Stimulated activated CD4-positive, alpha-beta T cell treated with anti-CD3 and anti-CD28 coated beads, Interleukin-1b, Interleukin-23, amount 100 ng/mL, for 1 hour (primary cell): ENCODE measurements at places on chromosomes 13 and 19.
A peak's percentile ranks its signal among the peaks of the same experiment; 100 is the strongest.

GRCh38 chr13:97976610-97977521, 23.4 kb downstream of the IPO5 start:
- no peak for DNase-seq

GRCh38 chr13:113129921-113130750, 7.5 kb downstream of the F10 start:
- no peak for DNase-seq

GRCh38 chr19:42132851-42133528, 744 bp upstream of the POU2F2 start:
- DNase-seq = peak; percentile 71

DNA sequence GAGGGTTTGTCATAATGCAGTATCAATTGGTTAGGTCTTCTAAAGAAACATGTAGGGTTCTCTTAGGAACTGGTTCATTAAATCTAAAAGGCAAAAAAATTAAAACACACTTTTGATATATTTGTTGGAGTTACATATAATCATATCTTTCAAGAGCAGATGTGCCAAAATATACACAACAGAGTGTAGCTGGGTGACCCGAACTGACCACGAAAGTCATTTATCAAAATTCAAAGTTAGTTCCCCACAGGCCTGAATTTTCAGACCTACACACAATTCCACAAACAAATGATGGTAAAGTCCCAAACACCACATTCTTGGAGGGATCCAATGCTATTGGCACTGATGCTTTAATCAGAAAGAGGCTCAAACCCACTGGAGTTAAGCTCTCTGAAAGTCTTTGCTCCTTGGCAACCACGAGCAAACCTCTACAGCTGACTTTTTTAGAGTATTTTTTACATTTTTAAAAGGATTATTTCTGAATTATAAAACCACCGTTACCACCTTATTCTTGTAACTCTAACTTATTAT, 50.9 kb downstream of the IRS2 start:
- no peak for DNase-seq

DNA sequence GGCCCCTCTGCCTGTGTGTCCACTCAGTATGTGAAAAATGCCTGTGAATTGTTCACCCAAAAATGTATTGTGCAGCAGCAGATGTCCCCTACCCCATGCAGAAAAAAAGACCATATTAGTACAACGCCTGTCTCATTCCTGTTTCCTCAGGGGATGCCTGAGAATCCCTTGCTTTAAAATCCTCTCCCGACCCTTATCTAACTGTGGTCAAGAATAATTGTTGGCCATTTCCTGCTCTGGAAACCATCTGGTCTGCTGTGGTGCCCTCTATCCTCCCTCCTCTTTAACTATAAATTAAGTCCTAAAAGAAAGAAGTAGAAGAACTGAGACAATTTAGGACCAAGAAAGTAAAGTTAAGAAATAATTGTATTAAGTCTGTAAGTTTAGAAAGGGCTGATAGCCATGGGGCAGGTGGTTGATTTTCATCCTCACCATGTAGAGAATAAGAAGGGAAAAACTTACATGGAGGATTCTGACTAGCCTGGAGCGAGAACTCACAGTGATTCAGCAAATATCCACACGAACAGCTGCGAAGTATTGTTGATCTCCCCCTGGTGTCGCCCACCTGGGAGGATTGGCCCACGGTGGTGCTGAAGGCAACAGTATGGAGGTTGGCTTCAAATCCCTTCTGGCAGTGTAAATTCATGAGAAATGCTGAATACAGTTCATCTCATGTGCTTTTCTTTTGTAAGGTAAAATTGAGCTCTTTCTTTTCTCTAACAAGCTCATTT, 85.6 kb downstream of the COL4A2 start:
- no peak for DNase-seq

DNA sequence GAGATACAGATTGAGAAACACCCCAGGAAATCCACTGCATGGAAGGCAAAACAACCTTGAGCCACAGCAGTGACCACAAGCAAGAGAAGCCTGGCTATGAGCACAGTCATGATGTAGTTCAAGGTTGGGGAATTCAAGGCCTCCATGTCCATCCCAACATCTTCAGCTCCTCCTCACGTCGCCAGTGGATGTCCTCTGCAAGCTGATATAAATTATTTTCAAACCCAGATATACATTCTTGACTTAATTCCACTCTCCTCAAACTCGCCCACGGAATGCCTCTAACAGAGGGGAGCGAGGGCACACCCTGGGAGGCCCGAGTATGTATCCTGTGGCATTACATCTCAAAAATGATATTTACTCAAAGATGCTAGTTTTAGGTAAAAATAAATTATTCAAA, 105.5 kb downstream of the SHISA2 start:
- no peak for DNase-seq

DNA sequence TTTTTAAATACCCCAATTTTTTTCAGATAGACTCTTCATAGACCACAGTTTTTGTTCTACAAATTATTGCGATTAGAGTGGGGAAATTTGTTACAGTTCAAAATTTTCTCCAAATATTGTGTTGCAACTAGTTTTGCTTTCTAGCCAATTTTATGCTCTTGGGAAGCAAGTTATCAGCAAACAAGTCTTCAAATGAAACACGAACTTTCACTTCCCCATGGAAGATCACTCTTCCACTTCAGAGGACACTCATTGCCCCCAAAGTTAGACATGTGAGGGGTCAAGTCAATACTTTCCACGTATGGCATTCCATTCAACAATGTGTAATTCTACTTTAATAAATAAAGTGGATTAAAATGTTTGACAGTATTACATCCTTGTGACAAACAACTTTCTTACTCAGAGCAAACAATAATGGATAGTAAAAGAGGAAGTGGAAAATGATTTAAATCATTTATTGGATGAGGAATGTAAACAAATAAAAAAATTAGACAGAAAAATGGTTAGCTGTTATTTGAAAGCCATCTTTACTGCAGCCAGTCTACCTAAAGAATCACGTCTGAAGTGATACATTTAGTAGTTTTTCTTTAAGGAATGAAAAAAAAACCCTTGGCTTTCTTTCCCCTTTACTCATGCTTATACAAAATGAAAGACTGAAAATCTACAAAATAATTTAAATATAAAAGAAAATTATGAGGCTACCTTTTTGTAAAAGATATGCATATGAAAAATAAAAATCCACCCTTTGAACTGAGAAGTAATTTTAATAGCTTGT, 41.2 kb upstream of the TNFSF11 start:
- DNase-seq = no peak

DNA sequence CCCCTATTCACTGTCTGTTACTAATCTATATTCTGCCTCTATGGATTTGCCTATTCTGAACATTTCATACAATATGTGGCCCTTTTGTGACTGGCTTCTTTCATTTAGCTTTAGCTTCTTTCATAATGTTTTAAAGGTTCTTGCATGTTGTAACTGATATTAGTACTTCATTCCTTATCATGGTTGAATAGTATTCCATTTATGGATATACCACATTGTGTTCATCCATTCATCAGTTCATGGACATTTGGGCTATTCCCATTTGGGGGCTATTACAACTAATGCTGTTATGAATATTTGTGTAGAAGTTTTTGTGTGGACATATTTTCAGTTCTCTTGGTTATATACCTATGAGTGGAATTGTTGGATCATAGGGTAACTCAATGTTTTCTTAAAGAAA, 44.4 kb upstream of the TDRD3 start:
- DNase-seq = no peak

DNA sequence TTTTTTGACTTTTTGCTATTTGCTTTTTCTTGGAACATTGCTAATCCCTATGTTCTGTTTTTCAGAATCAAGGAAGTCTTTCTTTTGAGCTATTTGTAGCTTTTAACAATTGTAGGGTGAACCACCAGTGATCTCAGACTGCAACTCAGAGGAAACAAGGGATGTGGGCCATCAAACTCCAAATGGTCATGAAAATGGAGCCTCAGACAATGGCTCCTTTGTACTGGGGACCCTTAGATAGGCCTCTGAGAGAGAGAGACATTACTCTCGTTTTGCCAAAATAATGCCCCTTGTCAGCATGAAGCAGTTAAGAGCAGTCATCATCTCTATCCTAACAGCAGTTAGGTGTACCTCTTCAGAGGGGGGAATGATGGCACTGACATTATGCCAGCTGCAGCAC, 56.4 kb upstream of the GJB6 start:
- DNase-seq = no peak

DNA sequence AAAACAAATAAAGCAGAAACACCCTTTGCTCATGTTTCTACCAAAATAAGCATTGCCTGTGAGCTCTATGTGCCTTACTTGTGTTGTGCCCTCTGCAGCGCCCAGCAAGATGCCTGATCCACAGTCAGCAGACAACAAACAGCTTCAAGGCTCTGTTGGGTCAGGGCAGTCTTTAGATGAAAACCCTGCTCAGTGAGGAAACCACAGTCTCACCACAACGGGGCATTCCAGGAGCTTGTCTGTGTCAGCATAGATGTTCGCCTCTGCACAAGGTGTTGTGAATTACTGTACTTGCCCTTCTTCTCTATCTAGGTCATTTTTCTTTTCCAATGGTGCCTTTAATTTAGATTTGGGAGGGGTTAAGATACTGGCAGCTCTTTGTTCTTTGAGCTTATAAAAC, 251.9 kb downstream of the COL4A1 start:
- no peak for DNase-seq

DNA sequence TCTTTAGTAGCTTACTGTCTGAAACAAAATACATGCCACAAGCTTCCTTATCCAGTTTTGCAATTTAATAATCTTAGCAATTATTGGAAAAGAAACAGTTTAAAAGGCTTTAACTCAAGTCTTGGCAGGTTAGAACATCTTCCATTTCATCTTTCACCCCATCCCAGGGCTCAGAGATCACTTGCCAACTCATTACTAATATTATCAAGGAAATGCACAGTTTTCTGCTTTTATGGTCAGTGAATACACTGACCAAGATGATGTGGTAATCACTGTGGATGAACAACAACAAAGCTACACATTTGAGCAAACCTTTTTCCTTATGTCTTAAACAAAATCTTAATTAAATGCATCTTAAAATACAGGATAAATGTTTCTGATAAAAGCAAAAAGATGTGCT, 48.0 kb upstream of the ITM2B start:
- no peak for DNase-seq

GRCh38 chr13:36143738-36144137, 12.6 kb upstream of the DCLK1 start:
- DNase-seq = no peak

DNA sequence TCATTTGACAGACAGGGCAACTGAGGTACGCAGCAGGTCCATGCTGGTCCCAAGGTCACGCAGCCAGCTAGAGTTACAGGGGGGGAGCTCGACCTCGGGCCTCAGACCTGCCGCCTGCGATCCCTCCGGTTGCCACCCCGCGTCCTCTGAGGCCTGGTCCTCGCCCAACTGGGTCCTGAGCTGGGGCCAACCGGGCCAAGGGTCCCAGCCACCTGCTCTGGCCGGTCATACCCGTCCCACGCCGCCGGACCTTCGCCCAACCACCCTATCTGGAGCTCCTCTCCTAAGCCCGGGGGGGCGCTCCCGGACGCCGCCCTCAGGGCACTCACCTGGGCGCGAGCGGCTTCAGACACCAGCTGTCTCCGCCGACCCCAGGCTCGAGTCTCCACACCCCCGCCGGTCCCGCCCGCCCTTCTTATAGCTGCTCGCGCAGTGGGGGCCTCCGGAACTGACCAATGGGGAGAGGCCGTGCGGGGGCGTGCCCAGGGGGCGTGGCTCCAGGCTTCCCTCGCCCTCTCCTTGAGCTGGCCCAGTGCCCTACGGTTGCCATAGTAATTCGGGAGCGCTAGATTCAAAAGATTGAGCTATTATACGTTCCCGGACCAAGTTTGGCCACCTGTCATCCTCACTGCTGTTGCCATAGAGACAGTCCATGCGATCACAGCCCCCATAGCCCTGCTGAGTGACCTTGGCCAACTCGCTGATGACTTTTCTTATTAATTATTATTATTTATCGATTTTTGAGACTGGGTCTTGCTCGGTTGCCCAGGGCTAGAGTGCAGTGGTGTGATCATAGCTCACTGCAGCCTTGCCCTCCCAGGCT, at the start of gene PLIN5:
TSS of gene PLIN5 (minus strand) at position 389 of the 823 bp plus-strand sequence. CDS start 1,150 bp downstream, outside the sequence.
- DNase-seq = no peak

- DNase-seq = no peak
Observed at GRCh38 chr19:47523473-47523872, 8.6 kb upstream of the NAPA start.

DNA sequence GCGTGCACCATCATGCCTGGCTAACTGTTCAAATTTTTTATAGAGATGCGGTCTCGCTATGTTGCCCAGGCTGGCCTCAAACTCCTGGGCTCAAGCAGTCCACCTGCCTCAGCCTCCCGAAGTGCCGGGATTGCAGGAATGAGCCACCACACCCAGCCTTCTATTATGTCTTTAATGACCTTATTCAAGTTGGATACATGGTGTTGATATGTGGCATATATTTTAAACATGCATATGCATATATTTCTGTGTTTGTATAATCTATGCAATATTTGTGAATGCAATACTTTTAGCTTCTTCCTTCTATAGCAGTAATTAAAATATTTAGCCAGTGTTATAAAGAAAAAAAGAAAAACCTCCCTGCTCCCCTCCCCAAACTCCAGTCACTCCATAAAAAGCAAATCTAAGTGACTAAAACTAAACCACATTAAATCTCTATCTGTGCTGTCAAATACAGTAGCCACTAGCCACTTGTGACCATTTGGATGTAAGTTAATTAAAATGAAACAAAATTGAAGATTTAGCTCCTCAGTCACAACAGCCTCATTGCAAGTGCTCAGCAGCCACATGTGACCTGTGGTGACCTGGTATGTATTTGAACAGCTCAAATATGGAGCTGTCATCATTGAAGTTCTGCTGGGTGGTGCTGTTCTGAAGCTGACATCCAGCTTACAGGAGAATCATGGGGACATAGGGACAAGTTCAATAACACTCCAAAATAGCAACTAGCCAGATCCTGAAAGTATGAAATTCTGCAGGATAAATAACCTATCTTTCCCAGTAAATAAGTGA, 27.4 kb downstream of the FCGBP start:
- DNase-seq = no peak

DNA sequence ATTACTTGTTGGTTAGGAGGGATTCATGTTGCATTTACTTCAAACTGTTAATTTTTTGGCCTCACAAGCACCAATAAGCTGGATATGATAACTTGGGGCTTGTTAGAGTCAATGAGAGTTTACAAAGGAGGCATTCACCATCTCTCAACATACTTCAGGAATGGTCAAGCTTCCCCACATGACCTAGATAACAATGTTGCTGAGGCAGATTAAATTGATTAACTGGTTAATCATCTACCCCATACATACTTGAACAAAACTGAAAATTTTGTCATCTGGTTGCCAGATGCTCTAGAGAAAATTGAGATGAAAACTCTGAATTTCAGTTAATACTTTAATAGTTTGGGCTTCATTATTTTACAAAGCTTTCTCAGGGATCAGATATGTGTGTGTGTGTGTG, 43.0 kb upstream of the UBL3 start:
- DNase-seq = no peak

DNA sequence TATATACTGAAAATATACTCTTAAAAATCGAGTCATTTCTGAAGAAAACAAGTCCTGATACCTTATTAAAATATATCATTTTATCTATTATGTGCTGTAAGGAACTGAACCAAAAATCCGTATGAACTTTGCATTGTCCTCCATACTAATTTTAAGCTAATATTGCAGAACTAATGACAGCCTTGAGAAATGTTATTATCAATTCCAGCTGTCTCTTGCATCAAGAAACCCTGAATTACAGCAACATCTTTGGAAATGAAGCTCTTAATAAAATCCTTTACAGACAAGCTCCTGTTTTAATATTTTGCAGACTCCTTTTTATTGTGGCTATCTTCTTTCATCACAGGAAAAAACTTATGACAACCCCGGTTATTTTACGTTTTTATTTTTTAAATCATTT, 1335.3 kb downstream of the EFNB2 start:
- DNase-seq = no peak

GRCh38 chr13:37134411-37135041, 29.1 kb upstream of the CSNK1A1L start:
- no peak for DNase-seq
